ENCODE measurements at places on chromosomes 16 and 17. TPM values are rescaled to one million over a fixed set of nuclear protein-coding genes. Genes with fewer than 3 reads are reported as not detected.

CRK gene
- total RNA-seq, result 115 TPM

RAB37 gene
- total RNA-seq, result 0.13 TPM

KRTAP9-4 gene
- not detected for total RNA-seq

RANBP10 gene
- total RNA-seq, result 5.0 TPM

ZDHHC7 gene
- total RNA-seq, result 32.5 TPM

CMTM4 gene
- 9.4 TPM for total RNA-seq

AFMID gene
- 47.2 TPM for total RNA-seq

RGS11 gene
- total RNA-seq, result 0.38 TPM

TP53TG3B gene
- total RNA-seq, result not detected

G6PC1 gene
- not detected for total RNA-seq

CES1 gene
- total RNA-seq, result not detected

PRR35 gene
- total RNA-seq, result not detected

OR2C1 gene
- not detected for total RNA-seq

RAB26 gene
- 0.77 TPM for total RNA-seq

GRCh38 chr16:84810518-84811273 is 9.1 kb upstream of the CRISPLD2 start:
- DNase-seq, result no peak

DNA sequence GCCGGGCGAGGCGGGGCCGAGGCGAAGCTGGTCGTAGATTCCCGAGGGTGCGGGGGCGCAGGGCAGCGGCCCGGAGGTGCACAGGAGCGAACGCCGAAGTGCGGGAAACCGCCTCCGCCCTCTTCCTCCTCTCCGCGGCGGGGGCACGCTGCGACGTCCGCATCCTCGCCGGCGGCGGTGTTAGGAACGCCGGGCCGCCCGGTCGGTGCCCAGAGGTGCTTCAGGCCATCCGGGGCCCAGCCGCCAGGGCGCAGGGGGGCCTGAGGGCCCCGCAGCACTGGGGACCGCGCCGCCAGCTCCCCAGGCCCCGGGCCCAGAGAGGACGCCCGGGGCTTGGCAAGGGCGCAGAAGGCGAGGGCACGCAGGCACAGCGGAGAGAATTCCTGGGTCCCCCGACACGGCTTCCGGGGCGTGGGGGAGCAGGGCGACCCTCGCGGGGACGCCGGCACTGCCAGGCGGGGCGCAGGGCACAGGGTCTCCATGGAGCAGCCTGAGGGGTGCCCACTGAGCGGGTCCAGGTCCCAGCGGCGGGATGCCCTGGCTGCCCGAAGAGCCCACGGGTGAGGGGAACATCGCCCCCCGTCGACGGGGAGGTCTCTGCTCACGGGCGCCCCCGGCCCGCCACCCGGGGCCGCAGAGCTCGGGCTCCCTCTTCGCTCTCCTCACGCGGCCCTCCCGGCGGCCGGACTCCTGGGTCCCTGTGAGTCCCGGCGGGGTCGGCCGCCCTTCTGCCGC is 576 bp downstream of the EPOP start:
- no peak for DNase-seq

DNA sequence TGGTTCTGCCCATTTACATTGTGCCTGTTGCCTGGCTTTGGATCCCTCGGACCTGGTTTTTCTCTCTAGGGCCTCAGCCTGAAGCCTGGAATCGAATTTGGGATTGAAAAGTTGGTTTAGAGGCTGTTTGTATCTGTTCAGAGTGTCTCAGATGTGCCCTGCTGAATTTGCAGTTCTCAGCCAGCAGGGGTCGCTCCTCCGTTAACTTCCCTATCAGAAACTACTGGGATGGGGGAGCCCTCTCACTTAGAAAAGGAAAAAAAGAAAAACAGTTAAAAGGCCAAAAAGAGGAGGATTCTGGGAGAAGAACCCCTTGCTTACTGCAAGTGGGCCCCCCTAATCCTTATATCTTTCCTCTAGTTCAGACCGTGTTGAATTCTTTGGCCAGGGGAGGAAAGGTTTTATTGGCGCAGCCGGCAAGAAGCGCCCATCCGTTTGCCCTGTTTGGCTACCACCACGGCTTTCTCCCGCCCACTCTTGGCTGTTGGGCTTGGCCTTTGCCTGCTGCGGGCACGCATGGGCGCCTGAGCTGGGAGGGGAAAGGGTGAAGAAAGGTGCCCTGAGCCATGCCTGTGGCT is 8.7 kb downstream of the FZD2 start:
- no peak for DNase-seq

DNA sequence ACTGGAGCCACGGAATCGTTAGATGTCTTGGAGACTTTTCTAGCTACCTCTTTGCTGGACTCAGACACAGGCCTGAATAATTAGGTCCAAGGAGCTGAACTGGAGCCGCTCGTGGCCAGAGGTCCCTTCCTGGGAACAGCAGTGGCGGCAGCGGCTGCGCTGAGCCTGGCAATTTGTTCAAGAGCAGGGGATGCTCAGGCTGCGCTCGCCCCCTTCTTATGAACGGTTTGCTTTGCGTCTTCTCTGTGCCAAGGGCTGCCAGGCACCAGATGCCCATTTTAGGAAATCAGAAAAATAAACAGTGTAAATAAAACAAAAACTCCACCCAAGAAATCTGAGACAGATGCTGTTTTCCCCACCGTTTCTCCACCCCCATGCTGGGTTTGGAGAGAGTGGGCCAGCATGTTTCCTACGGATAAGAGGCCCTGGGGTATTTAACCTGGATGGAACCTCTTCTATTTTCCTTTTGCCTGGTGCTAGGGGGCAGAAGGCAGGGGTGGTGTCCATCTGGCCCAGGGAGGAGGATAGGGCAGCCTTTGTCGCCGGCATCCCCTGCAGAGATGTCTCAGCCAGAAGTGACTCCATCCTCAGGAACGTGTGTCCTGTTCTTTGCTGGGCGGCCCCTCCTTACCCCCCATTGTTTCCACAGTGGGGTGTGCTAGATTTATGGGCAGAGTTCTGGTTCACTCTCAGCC is 163.4 kb downstream of the SEC14L1 start:
- no peak for DNase-seq

DNA sequence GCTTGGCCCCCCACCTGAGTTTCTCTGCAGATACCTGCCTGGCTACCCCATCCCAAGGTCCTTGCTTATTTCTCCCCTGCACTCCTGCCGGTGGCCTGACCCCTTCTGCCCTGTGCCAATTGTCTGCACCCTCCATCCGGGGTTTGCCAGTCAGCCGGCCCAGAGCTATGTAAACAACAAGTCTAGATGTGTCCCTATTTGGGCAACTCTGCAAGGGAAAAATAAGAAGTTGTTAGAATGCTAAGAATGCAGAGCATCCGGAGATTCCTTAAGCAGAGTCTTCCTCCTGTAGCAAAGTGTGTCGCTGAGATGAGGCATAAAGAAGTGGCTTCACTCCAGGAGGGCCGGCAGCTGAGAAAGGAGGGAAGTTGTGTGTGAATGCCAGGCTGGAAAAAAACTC is 46.6 kb downstream of the RGS9 start:
- DNase-seq, result no peak

DNA sequence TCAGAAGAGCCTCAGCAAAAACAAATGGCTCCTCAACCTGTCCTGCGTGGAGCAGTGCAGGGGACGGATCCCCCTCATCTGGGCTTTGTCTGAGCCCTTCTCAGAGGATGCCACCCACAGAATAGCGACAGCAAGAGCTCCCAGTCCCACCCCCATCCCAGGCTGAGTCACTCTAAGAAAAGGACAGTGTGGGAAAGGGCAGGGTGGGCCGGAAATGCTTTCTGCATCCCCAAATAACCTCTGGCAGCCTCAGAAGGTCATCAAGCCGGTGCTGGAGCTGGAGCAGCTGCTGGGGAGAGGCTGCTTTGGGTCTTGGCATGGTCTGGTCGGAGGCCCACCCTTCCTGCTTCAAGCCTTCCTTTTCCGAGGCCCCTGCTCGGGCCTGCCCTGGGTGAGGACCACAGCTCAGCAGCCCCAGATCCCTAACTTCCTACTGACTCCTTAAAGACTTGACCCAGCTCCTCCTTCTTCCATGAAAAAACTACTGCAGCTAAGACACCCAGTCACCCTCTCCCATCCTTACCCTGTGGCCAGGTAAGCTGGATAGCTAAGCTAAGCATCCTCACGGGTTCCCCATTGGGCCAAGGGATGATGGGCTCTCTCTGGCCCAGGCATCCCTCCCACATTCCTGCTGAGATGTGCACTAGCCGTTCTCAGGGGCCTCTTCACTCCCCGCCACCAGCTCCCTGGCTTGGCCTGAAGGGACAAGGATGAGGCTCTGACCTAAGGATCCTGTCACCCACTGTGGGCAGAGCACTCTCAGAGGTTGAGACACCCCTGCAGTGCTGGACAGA is 8.7 kb downstream of the SLC12A4 start:
- DNase-seq, result no peak

GRCh38 chr17:7676533-7676932 is 10.8 kb downstream of the TP53 start:
- no peak for DNase-seq

DNA sequence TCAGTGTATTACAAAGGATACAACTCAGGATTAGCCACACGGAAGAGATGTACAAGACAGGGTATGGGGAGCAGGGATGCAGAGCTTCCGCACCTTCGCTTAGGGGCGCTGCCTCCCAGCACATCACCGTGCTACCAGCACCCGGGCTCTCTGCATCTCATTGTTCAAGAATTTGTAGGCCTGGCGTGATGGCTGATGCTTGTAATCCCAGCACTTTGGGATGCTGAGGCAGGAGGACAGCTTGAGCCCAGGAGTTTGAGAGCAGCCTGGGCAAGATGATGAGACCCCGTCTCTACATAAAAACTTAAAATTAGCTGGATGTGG is 43.2 kb downstream of the RAB11FIP4 start:
- no peak for DNase-seq

- DNase-seq, result no peak
These were observed 500.2 kb downstream of the CDH11 start for GRCh38 chr16:64621616-64622015.

GRCh38 chr17:13746404-13746803 is 144.7 kb upstream of the HS3ST3A1 start:
- no peak for DNase-seq

- DNase-seq, result no peak
These were observed 39.6 kb upstream of the GINS3 start for GRCh38 chr16:58352690-58353089.

GRCh38 chr16:49181791-49182518 is 99.7 kb downstream of the CBLN1 start:
- no peak for DNase-seq

GRCh38 chr17:41695134-41695661 is 6.5 kb downstream of the EIF1 start:
- DNase-seq, result no peak

DNA sequence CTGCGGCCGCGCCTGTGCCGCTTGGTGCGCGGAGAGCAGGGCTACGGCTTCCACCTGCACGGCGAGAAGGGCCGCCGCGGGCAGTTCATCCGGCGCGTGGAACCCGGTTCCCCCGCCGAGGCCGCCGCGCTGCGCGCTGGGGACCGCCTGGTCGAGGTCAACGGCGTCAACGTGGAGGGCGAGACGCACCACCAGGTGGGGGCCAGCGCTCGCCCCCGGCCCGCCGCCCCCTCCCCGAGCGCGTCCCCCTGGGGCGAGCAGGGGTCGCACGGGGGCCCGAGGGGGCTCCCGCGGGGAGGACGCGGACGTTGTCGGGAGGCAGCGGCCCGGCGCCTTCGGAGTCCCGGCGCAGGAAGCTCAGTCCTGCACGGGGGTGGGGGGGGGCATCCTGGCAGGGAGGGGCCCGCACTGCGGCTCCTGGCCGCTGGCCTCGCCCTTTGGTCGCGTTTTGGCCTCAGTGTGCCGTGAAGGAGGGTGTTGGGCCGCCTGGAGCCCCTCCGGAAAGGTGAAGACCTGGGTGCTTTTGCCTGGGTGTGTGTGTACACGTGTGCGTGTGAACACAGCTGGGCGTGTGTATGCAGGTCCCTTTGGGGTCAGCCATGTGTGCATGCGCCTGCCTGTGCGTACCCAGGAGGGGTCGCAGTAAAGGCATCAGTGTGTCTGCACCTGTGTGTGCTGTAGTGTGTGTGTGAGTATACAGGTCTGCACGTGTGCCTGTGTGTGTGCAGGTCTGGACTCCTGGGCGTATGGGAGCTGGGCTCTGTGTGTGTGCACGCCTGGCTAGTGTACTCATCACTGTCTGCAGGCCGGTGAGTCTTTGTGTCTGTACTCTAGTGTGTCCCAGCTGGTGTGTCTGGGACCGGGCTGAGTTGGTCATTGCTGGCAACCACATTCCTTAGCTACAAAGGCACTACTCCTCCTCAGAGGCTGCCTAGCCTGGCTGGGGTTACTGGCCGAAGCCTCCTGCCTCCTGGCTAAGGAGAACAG is 615 bp downstream of the NHERF2 start:
- no peak for DNase-seq
